Liver (tissue), 10 donors: ENCODE measurements at places on chromosomes 6 and 20. TPM values are rescaled to one million over a fixed set of nuclear protein-coding genes. Genes with fewer than 3 reads are reported as not detected.

The RNF217 gene
- 18.3 TPM for total RNA-seq

The SLC44A4 gene
- 0.17 TPM for total RNA-seq

The GRIK2 gene
- total RNA-seq = 0.05 TPM

The COL21A1 gene
- 0.50 TPM for total RNA-seq

The TAPBP gene
- total RNA-seq = 52.7 TPM

The ZFP57 gene
- total RNA-seq = not detected

The SSTR4 gene
- not detected for total RNA-seq

DNA sequence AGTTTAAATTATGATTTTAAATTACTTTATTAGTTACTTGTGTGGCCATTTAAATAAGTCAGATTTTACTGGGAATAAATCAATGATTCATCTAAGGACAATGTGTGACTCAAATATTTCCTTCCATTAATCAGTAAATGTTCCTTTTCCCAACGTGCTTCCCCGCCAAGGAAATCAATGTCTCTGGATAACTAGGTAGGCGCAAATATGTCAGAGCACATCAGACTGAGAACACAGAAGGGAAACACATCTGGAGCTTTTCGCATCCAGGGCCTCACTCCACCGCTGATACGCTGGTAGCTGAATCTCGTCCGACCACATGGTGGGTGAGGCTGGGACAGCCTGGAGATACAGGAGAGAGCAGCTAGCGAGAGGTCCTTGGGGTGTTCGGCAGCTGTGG is 56.4 kb upstream of the RPS6KA2 start:
- no peaks in the 10 kb centered on the region for H3K27me3 ChIP-seq
- no peak overlapping the region for H3K4me3 ChIP-seq
- no peak overlapping the region for H3K27ac ChIP-seq
- no peak for DNase-seq

GRCh38 chr6:134719911-134720310 is 230.0 kb downstream of the ALDH8A1 start:
- no peaks in the 10 kb centered on the region for H3K4me1 ChIP-seq
- H3K4me3 ChIP-seq = no peak overlapping the region
- H3K27ac ChIP-seq = no peak overlapping the region
- H3K36me3 ChIP-seq = no peaks in the 10 kb centered on the region

- no peaks in the 10 kb centered on the region for H3K36me3 ChIP-seq
- H3K27ac ChIP-seq = no peak overlapping the region
These were observed 9.8 kb downstream of the BCAS4 start for GRCh38 chr20:50804437-50805348.

- no peak overlapping the region for H3K27ac ChIP-seq
- DNase-seq = no peak
- H3K4me1 ChIP-seq = no peaks in the 10 kb centered on the region
- peaks cover 11% of the 10 kb centered on the region for H3K36me3 ChIP-seq
These were observed 15.6 kb upstream of the MATN4 start for GRCh38 chr20:45323731-45324130.

DNA sequence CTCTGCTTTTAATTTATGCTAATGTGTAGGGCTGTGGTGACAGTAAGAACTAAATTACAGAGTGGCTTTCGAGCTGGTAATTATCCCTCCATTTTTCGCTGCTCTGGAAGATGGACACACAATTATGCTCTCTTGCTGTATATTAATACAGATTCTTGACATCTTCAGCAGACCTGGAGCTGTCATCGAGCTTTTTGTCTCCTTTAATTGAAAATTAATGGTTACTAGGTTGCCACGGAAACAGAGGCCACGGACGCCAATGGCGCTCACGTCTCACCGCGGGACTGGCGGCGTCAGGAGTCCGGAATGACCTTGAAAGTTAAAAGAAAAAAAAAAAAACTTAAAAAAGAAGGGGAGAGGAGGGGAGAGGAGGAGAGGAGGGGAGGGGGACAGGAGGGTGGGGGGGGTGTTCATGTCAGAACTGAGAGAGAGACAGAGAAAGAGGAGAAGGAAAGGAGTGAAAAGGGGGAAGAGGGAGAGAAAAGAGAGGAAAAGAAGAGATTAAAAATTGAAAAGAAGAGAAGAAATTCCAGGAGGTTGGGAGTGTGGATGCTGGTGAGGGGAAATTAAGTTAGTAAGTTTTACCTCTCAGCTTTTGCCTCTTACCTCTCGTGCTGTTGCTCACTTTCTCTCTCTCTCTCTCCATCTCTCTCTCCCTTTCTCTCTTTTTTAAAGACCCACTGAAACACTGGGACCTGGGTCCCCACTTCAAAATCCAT is 22.1 kb upstream of the FOXP4 start:
- H3K27me3 ChIP-seq = no peaks in the 10 kb centered on the region
- no peak for DNase-seq
- H3K27ac ChIP-seq = no peak overlapping the region
- H3K4me3 ChIP-seq = no peak overlapping the region

- H3K27ac ChIP-seq = no peak overlapping the region
- no peaks in the 10 kb centered on the region for H3K4me1 ChIP-seq
- no peak overlapping the region for H3K4me3 ChIP-seq
- no peaks in the 10 kb centered on the region for H3K36me3 ChIP-seq
These were observed 60.1 kb upstream of the MAP3K7 start for GRCh38 chr6:90646940-90647339.

DNA sequence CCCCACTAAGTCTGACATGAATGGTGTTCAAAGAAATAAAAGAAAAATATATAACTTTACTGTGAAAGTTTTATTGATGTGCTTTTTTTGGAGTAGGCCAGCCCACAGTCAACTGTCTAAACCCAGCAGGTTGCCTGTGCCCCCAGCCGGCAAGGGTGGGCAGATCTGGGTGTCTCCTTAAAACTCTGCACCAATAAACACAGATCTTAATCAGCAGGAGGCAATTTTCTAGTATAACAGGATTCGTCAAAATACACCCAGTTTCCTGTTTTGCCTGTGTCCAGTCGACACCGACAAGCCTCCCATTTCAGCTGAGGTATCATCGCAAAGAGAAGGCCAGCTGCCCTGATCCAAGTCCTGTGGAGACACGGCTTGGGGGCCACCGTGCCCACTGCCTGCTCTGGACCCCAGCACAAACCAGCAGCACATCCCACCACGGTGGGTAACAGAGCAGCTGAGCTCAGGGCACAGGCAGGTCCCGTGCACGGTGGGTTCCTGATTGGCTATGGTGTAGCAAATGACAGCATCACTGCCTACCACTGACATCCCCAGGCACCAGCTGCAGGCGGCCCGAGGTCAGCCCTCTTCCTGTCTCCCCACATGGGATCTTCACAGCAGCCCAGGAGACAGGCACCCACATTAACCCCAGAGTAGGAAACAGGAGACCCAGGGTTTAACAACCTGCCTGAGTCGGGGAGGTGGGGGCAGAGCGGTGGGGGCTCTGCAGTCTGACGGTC is 15.7 kb downstream of the BMP7 start:
- no peak overlapping the region for H3K4me3 ChIP-seq
- no peaks in the 10 kb centered on the region for H3K36me3 ChIP-seq
- DNase-seq = no peak
- peaks cover 3% of the 10 kb centered on the region for H3K27me3 ChIP-seq
- H3K4me1 ChIP-seq = no peaks in the 10 kb centered on the region

DNA sequence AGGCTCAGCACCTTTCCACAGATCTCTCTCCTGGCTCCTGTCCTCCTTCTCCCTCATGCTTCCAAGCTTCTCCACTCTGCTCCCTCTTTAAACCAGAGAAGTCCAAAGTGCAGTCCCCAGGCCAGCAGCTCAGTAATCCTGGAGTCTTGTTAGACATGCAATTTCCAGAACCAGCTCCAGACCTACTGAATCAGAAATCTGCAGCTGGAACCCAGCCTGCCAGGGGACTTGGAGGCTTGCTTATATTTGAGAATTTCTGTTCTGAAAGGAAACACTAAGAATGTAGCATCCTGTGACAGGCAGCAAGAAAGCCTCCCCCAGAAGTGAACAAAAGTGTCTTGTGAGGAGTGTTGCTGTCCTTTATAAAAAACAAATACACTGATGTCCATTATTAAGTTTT is 438.1 kb downstream of the BCKDHB start:
- no peaks in the 10 kb centered on the region for H3K27me3 ChIP-seq
- H3K4me1 ChIP-seq = no peaks in the 10 kb centered on the region
- no peak overlapping the region for H3K4me3 ChIP-seq
- no peak overlapping the region for H3K27ac ChIP-seq
